AG09319 (cell line): ENCODE measurements at places on chromosomes 6 and 20.

DNA sequence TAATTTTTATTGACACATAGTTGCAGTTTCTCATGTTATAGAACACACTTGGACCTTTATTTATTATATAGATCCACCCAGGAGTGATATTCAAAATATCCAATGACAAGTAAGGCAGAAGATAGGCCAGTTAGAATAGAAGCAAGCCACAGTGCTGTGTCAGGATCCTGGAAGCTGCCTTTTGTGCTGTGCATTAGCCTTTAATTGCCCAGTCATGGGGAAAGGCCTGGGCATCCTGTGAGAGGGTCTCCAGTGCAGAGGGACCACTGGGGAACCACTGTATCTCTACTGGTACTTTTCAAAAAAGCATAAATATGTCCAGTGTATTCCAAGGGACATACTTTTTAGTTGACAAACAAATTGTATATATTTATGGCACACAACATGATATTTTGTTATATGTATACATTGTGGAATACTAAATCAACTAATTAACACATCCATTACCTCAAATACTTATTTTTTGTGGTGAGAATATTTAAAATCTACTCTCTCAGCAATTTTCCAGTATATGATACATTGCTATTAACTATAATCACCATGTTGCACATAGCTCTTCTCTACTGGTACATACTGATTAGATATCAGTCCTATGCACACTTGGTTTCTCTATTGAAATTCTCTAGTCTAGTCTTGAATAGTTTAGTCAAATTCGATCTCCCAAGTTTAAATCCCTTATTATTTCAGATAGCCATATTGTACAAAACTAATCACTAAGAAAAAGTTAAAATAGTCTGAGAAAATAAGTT is 59.5 kb downstream of the CDC40 start:
- DNase-seq = no peak

DNA sequence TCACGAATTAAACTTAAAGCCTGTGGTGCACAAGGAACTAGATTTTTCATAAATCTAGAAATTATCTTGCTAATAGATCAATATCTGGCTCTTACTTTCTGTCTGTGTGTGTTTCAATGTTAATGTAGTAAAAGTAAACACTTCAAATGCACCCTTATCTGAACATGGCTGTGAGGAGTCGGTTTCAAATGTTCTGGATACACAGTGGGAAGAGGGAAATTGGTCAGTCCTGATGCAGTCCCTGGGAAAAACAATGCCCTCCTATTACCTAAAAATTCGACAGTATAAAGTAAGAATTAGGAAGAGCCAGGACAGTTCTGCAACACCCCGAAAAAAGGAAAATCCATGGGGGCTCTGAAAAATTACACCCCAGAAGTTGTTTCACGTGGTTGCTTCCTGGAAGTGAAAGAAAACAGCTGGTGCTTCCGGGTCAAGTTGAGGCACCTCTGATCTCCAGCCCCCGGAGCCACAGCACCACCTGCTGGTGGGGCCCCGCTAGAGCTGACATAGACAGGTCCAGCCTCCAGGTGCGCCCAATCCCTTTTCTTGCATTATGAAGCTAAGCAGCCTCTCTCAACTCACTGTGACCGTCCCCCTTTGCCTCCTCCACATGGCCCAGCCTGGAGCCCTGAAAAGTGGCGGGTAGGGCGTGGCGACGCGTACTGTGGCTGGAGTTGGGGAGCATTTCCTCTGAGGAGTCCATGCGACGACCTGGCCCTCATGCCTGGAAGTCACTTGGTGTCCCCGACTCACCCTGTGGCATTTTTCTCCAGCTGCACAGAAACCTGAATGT is 8.3 kb downstream of the SEMG2 start:
- DNase-seq = no peak

GRCh38 chr6:335572-335971 is 43.3 kb downstream of the DUSP22 start:
- DNase-seq = no peak

GRCh38 chr20:62872184-62872847 is 10.7 kb upstream of the TCFL5 start:
- DNase-seq = no peak

DNA sequence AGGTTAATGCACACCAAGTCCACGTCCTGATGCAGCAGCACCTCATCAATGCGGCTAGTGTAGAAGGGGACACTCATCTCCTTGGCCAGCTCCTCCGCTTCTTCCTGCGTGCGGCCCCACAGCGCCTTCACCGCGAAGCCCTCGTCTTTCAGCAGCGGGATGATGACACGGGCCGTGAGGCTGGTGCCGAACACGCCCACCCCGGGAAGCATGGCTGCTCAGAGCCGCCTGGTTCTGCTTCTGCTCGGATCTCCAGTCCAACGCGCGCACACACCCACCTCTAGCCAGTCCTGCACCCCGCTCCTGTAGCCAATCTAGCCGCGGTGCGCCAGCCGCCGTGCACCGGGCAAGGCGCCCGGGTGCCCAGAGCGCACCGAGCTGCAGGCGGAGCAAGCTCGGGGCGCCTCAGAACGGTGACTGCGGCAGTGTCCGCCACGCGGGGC is 700 bp downstream of the GFOD1 start:
- no peak for DNase-seq

DNA sequence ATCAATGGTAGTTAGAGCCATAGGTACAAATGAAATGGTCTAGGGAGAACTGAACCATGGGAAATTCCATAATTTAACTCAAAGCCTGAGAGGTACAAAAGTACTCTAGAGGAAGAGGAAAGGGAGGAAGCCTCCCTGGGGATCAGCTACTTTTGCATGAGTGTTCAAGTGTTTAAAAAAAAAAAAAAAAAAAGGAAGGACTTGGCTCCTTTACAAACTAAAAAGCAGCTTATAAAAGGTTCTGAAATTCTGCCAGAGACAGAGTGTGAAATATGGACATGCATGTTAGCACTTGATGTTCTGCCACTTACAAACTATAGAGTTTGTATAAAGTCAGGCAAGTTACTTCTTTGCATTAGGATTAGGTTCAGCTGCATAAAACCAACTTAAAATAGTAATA is 290.0 kb downstream of the TBC1D7 start:
- DNase-seq = no peak

- no peak for DNase-seq
These were observed 34.7 kb downstream of the PLEKHG1 start for GRCh38 chr6:150634176-150634963.

- DNase-seq = no peak
These were observed 62.0 kb upstream of the HFE start for GRCh38 chr6:26025047-26025893.

DNA sequence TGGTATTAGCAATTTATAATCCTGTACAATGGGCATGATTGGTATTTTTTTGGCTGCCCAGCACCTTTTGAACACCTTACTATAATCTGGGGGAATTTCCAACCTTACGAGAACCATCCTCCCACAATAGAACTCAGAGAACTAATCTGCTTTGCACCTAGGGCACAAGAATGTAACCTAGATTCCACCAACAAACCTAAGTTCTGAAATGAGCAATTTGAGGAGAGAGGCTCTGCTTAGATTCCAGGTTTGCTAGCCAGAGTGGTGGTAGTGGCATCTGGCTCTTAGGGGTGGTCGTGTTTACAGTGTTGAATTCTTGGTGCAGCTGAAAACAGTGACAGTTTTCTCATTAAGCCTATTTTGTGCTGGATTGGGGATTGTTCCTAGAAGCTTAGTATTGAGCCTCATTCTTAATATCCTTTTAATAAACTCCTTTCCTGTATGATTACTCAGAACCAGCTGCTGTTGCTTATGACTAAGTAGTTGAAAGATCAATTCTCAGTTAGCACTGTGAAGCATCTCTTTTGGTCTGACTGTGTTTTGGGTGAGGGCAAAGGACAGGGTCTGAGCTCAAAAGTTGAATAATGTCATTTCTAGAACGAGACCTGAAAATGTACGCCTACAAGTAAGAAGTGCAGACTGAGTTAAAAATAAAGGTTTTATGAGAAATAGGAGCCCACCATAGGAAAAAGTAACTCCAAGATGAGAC is 385.6 kb downstream of the CDKAL1 start:
- DNase-seq = no peak

- DNase-seq = no peak
These were observed 4.8 kb downstream of the CCHCR1 start for GRCh38 chr6:31152781-31153180.

GRCh38 chr6:39317256-39317655 is 3.0 kb upstream of the KCNK17 start:
- DNase-seq = no peak

GRCh38 chr20:32205110-32205842 is 2.3 kb downstream of the PLAGL2 start:
- DNase-seq = no peak

DNA sequence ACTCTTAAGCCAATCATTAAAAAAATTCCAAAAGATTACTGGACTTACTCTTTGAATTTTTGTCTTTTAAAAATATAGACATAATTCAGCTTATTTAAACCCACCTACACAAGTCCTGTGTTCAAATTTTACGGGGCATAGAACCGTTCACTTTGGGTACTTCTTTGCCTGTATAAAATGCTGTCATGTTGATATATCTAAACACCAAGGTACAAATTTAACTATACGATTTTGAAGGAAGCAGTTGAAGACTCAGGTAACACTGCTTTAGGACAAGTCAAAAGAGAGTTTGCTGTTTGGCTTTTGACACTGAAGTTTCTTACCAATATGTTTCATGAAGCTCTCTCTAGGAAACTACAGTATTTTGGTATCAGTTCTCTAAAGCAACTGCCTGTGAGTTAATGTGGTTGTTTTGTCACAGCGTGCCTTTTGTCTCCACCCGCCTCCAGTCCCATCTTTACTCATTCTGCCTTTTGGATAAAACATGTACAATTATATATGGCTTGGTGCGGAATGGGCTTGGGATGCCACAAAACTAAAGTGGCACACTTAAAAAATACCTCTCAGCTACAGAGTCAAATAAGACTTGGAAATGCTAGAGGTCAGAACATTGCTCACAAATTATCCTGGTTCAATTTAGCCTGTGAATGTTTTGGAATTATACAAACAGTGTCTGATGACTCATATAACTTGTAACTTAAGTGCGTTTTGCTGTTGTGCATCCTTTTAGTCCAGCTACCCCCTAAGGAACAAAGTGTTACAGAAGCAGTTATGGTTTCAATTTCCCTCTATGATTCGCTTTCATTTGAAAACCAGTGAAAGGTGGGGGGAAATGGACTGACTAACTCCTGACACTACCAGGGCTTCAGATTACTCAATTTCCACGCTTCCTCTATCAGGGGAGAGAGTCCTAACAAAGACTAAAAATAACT is 38.7 kb downstream of the RGS17 start:
- peak; percentile 59 for DNase-seq

DNA sequence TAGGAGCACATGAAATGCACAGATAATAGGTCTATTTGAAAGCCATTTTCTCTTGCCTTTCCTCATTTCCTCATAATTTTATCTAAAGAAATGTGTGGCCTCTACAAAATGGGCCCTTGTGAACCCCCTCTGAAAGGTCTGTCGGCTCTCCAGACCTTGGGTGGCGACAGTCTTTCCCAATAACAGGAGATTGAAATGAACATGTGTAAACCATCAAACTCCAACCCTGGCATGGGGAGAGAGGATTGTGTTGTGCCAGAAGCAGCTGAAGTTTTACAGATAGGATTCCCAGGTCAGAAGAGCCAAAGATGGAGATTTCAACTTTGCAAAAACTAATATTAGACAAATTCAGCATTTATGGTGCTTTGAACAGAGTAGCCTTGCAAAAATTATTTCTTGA is 277.1 kb upstream of the ECI2 start:
- no peak for DNase-seq

GRCh38 chr6:129989396-129989795 is 29.0 kb upstream of the L3MBTL3 start:
- no peak for DNase-seq

- DNase-seq = no peak
These were observed 119.4 kb upstream of the PRND start for GRCh38 chr20:4602297-4602631.

DNA sequence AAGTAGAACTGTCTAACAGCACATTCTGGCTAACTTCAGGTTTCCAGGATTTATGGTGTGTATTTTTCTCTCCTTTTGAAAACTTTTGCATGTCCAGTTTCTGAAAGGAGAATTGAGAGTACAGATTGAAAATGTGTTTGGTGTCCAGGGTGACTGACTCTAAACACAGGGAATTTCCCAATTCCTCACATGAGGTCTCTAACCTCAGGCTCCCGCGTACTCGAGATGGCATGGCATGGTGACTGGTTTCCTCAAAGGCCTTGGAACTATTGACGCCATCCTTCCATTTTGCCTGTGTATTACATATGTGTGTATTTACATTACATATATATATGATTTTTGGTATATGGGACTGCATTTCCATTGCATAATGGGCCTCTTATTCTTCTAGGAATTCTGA is 52.5 kb downstream of the PRND start:
- DNase-seq = no peak

- no peak for DNase-seq
These were observed 193.8 kb downstream of the DHX35 start for GRCh38 chr20:39155971-39156370.

- DNase-seq = peak; percentile 87
These were observed 14.4 kb downstream of the NT5E start for GRCh38 chr6:85464260-85464644.

DNA sequence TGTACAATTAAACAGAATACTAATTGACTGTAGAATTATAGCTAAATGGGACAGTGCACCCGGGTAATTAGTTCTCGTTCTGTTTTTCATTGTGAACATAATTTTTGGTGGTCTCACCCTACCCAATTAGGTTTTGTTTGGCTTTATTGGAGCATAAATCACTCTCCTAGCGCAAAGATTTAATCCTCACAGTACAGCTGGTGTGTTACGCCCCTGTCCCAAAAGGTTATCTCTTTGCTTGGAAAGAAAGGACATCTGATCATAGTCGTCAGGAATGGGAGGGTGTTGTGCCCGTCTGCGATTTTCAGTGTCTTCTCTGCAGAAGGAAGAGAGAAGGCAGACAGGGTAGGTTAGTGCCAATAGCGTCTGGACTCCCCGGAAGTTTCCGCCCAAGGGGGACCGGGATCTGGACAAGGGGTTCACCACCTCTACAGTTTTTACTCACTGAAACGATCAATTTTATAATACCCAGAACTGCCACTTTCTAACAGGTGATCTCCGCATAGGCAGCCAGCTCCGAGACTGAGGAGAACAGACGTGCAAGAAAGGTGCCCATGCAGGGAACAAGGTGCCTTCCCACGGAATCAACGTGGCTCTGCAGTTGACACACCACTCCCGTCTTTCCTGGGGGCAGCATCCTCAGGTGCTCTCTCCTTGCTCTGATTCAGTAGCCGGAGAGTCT is 617.4 kb upstream of the CDH4 start:
- no peak for DNase-seq

GRCh38 chr6:100035873-100036653 is 42.0 kb upstream of the MCHR2 start:
- no peak for DNase-seq

GRCh38 chr6:100100776-100101175 is 106.8 kb upstream of the MCHR2 start:
- no peak for DNase-seq
